ENCODE measurements at places on chromosomes 3 and 15. TPM values are rescaled to one million over a fixed set of nuclear protein-coding genes. Genes with fewer than 3 reads are reported as not detected.

Gene HYAL1
- 0.42 TPM for total RNA-seq

DNA sequence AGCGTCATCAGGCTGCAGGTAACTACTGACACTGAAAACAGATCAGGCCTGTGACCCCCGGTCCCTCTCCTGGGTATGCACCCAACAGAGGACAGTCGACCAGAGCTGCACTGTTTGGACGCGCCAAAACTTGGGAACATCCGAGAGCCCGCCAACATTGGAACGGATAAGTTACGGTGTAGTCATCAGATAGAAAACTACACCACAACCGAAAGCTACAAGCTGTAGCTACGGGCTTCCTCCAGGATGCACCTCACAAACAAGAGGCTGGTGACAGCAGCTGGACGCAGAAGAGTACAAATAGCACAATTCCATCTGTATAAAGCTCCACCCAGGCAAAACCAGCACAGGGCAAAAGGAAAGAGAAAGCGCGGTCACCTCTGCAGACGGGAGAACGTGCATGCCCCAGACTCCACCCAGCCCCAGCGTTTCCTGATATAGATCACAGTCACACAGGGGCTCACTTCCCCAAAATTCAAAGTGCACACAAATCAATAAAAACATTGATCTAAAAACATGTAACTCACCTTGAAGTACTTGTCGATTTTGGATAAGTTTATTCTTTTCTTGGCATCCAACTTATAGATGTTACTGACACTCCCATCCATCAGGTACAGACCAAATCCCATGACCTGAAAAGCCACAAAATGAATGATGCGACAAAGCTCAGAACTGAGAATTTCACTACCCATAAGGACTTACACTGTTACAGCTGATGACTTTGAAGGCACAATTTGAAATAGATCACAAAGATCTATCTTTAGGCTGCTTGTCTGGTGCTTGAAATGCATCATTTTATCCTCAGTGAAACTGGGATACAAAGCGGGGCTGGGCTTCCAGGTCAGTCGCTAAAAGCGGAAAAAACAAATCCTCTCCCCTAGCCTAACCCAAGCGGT, 43.3 kb downstream of the CYFIP1 start:
- H3K4me3 ChIP-seq = no peak overlapping the region
- no peaks in the 10 kb centered on the region for H3K27me3 ChIP-seq
- DNase-seq = no peak

DNA sequence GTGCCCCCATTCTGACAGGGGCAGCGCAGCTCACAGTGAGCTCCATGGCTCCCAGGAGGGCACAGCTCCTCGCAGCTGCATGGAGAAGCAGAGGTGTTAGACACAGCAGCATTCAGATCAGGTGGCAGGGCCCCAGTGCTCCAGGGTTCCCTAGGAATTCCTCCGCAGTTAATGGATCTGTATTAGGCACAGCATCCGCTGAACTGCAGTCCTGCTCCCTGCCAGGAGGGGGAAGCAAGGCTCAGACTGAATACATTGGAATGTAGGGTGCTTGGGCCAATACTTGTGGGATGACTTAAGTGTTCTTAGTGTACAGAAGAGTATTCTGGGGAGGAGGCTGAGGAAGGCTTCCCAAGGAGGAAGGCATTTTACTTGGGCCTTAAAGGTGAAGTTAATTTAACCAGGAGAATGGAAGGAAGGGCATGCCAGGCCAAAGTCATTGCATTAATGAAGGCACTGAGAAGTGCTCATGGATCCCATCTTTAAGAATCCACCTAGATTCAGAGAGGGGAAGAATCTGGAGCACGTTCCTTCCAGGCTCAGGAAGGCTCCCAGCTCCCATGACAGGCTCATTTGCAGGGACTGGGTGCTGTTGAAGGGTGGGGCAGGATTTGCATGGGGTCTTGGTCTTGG, 111.6 kb downstream of the RAB11A start:
- no peak overlapping the region for H3K4me3 ChIP-seq
- H3K27me3 ChIP-seq = peaks cover 35% of the 10 kb centered on the region
- DNase-seq = peak; percentile 75
- H3K36me3 ChIP-seq = no peaks in the 10 kb centered on the region

DNA sequence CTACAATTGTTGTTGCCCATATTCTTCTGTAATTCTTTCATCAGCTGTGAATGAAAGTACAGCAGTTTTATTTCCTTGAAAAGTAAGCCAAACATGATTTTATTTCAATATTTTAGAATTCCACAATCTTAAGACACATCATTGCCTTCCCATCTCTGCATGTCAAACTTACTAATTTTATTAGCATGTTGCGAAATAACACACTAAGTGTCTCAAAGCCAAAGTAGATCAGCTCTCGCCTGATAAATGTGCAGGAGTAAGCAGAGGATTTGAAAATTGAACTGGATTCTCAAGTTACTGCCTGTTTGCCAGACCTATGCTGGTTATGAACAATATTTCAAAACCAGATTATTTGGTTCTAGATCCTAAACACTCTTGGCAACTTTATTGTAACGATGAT, 25.7 kb downstream of the TGFBR2 start:
- peaks cover 57% of the 10 kb centered on the region for H3K4me1 ChIP-seq
- no peak overlapping the region for H3K4me3 ChIP-seq
- H3K27me3 ChIP-seq = no peaks in the 10 kb centered on the region
- peak; percentile 47 for DNase-seq
- H3K36me3 ChIP-seq = peaks cover 77% of the 10 kb centered on the region
- H3K27ac ChIP-seq = peak overlapping the region; percentile 86

DNA sequence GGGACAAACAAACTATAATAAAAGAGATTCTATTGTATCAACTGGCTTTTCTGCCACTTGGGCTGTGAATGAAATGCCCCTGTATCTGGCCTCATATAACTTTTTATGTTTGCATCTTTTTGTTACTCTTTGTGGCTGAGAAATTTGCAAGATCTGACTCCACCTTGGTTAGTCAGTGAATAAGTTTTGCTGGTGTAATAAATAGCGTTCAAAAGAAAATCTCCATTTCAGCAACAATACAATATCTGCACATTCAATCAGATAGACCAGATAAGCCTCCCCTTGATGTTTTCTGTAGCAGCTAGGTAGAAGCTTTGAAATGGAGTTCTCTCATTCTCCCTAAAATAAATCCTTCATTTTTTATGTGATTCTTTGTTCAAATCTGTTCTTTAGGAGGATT, 12.0 kb downstream of the TRAT1 start:
- no peaks in the 10 kb centered on the region for H3K36me3 ChIP-seq
- no peak overlapping the region for H3K4me3 ChIP-seq
- H3K27me3 ChIP-seq = no peaks in the 10 kb centered on the region
- no peaks in the 10 kb centered on the region for H3K4me1 ChIP-seq
- no peak for DNase-seq
- H3K27ac ChIP-seq = no peak overlapping the region

DNA sequence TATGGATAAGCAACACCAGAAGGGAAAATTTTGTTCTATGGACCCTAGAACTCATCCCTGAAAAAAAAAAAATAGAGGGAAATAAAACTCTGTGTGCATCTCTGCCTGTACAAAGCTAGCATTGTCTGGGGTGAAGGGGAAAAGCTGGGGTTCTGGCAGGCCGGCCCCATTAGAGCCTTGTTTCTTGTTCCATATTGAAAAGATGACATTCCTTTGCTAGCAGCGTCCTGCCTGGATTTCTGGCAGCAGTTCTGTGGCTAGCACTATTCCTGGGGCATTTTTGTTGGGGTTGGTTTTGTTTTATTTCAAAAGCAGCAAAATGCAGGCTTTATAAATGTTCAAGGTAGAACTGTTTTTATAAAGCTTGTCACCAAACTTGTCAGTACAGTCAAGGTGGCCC, 45.2 kb downstream of the RARB start:
- H3K27me3 ChIP-seq = no peaks in the 10 kb centered on the region
- no peak overlapping the region for H3K4me3 ChIP-seq
- H3K27ac ChIP-seq = no peak overlapping the region
- no peaks in the 10 kb centered on the region for H3K4me1 ChIP-seq
- peak; percentile 10 for DNase-seq

DNA sequence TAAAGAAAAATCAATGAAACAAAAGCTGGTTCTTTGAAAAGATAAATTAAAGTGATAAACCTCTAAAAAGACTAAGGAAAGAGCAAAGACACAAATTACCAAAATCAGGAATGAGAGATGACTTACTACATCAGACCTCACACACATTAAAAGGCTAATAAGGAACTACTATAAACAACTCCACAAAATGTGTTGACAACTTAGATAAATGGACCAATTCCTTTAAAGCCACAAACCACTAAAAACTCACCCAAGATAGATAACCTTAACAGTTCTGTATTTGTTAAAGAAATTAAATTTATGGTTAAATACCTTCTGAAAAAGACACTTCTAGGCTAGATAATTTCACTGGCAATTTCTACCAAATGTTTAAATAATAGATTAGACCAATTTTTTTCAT, 170.4 kb downstream of the SMAD6 start:
- no peaks in the 10 kb centered on the region for H3K4me1 ChIP-seq
- H3K27me3 ChIP-seq = no peaks in the 10 kb centered on the region
- H3K4me3 ChIP-seq = no peak overlapping the region
- no peak for DNase-seq
- no peak overlapping the region for H3K27ac ChIP-seq

GRCh38 chr3:21017115-21017852, 733.7 kb downstream of the ZNF385D start:
- H3K36me3 ChIP-seq = no peaks in the 10 kb centered on the region
- peak; percentile 90 for DNase-seq
- no peak overlapping the region for H3K27ac ChIP-seq
- peak overlapping the region; percentile 26 for H3K4me3 ChIP-seq
- H3K27me3 ChIP-seq = no peaks in the 10 kb centered on the region

DNA sequence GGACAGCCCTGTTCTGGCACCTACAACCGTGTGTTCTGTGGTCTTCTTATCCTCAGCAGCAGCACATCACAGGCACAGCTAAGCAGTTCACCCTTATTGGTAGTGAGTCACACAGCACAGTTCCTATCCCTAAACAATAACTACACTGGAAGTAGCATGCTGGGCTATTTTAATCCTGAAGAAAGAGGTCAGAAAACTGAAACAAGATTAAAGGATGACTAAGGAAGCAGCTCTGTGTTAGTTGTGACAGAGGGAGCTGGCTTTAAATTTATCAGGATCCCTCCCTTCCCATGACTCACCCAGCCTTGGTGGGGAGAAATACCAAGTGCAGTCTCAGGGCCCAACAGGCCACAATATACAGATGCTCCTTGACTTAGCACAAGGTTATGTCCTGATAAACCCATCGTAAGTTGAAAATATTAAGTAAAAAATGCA, 144.3 kb downstream of the ERC2 start:
- DNase-seq = peak; percentile 76
- no peaks in the 10 kb centered on the region for H3K36me3 ChIP-seq
- peaks cover 12% of the 10 kb centered on the region for H3K4me1 ChIP-seq
- H3K27ac ChIP-seq = peak overlapping the region; percentile 50
- H3K27me3 ChIP-seq = peaks cover 18% of the 10 kb centered on the region
- no peak overlapping the region for H3K4me3 ChIP-seq

DNA sequence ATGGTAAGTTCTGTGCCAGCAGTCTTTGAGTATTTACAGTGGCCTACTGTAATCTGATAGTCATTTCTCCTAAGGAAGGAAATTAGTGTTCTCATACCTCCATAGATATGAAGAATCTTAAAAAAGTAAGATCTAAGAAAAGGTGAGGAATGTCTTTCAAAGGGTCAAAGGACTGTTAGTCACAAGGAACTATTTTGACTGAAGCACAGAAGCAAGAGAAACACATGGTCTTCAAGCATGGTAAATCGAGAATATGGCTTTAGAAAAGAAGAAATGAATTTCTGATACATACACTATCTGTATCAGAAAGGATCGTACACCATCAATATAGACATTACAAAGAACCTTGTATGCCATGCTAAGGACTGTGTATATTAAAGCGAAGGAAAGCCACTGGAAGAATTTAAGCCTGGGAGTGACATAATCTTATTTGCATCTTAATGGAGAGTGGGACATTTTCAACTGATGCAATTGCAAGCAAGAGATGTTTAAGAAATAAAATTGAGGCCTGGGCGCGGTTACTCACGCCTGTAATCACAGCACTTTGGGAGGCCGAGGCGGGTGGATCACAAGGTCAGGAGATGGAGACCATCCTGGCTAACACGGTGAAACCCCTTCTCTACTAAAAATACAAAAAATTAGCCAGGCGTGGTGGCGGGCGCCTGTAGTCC, 5.5 kb upstream of the ACAP2 start:
- H3K27ac ChIP-seq = no peak overlapping the region
- peaks cover 15% of the 10 kb centered on the region for H3K4me1 ChIP-seq
- no peaks in the 10 kb centered on the region for H3K27me3 ChIP-seq
- DNase-seq = no peak
- H3K4me3 ChIP-seq = no peak overlapping the region

Gene SPTBN5
- total RNA-seq = 1.1 TPM

- no peaks in the 10 kb centered on the region for H3K27me3 ChIP-seq
- no peak overlapping the region for H3K27ac ChIP-seq
- peaks cover 20% of the 10 kb centered on the region for H3K4me1 ChIP-seq
- no peak overlapping the region for H3K4me3 ChIP-seq
- peaks cover 9% of the 10 kb centered on the region for H3K36me3 ChIP-seq
Measured at GRCh38 chr3:158103081-158103886, 2.9 kb downstream of the SHOX2 start.

DNA sequence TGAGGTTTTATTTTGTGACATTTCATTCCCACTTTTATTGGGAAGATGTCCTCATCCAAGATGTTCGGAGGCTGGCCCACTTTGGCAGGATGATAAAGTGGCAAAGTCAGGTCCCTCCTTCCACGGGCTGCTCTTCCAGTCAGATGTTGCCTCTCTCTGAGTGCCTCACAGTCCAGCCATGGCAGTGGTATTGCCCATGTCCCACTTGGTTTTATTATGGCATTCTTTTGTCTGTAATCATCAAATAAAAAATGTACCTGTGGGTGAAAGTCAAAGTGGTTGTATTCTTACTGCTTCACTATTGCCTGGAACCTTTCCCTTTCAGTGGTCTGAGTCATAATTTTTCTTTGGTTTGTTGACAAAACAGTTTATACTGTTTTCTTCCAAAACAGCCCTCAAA, 20.2 kb downstream of the ARNT2 start:
- H3K27ac ChIP-seq = no peak overlapping the region
- peaks cover 8% of the 10 kb centered on the region for H3K4me1 ChIP-seq
- no peaks in the 10 kb centered on the region for H3K36me3 ChIP-seq
